ENCODE measurements at places on chromosomes 1 and 21. TPM values are rescaled to one million over a fixed set of nuclear protein-coding genes. Genes with fewer than 3 reads are reported as not detected.

DNA sequence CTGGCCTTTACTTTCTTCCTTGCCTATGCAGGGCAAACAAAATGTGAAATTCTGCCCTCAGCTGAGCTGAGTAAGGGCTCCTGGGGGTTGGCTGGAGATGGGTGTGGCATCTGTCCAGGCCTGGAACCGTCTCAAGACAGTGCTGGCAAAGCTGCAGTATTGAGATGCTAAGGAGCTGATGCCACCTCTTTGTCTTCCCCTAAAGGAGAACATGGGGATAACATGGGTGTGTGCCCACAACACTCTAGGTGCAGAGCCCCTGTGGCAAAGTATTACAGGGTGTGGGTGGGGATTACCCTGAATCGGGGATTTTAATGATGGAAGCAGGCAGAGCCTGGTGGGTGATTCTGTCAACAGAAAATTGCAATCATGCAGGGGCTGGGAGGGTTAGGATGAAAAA, 2.5 kb upstream of the ST3GAL3 start:
- DNase-seq = no peak

DNA sequence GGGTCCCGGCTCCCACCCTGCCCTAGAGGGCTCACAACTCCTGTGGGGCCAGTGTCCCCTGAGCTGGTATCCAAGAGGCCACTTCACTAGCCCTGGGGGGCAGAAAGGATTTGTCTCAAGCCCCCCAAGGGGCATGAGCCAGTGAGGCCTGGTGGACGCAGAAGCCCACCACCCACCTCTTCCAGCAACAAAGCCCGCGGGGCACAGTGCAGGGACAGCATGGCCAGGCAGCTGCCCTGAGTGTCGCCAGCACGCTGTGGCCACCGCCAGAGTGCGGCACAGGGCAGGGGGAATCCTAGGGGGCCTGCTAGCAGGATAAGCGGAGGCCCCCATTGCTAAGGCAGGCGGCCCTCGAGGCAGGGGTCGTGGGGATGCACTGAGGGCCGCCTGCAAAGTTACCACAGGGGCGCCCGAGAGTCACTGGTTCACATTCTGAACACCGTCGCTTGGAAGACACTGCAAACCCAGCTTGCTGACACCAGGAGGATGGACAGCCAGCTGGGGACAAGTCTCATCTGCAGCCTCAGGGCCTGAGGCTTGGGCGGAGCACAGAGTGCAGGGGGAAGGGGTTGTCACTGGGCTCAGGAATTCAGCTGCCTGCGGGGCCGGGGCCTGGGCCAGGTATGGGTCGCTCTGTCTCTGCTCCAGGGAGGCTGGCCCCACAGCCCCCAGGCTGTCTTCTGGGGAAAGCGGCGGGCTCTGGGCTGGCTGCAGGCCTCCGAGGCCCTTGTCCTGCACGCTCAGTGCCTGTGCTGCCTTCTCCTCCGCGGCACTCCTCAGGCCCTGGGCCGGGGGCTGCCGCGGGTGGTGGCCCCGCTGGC, 26.8 kb downstream of the SLC19A1 start:
- DNase-seq = no peak

GRCh38 chr1:36067871-36068270, 16.0 kb upstream of the TEKT2 start:
- DNase-seq = no peak

Gene RRP1
- 27.3 TPM for total RNA-seq

DNA sequence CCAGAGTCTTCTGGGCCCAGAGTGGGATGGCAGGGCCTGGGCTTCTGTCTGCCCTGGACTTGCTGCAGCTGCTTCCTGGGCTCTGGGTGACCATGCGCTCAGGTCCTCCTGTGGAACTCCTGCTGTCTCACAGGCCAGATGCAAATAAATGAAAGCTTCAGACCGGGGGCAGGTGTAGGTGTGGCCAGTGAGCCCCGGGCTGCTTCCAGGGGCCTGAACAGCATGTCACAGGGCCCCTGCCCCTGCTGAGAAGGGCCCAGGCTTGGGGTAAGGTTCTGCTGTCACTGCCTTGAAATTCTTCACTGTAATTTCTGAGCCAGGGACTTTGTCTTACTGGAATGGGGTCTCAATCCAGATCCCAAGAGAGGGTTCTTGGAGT, 2.5 kb upstream of the PKNOX1 start:
- DNase-seq = no peak

Gene ATP1A1
- total RNA-seq = 407 TPM

- no peak for DNase-seq
Observed at GRCh38 chr1:81833722-81834121, 33.0 kb downstream of the ADGRL2 start.

- no peak for DNase-seq
Observed at GRCh38 chr1:74505928-74506710, 6.3 kb downstream of the LRRC53 start.

Gene PRCC
- 38.7 TPM for total RNA-seq

Gene ARHGEF10L
- 61.4 TPM for total RNA-seq

DNA sequence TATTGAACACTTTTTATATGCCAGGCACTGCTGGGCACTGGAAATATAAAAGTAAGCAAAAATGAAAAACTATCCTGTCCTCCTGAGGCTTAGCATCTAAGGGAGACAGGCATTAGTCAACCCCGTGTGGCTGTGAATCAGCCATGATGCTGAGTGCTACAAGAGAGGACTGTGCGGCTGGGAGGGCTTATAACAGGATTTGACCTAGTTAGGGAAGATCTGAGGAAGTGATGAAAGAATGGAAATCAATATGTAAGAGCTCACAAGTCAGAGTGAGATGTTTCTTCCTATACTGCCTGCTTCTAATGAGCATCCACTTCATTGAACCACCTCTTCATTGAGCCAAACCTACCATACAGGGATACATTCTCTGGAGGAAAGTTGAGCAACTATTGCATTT, 15.1 kb downstream of the TRIM45 start:
- no peak for DNase-seq

Gene SERTAD4
- total RNA-seq = 15.1 TPM

Gene MYOG
- not detected for total RNA-seq

Gene VTCN1
- total RNA-seq = 1.9 TPM

DNA sequence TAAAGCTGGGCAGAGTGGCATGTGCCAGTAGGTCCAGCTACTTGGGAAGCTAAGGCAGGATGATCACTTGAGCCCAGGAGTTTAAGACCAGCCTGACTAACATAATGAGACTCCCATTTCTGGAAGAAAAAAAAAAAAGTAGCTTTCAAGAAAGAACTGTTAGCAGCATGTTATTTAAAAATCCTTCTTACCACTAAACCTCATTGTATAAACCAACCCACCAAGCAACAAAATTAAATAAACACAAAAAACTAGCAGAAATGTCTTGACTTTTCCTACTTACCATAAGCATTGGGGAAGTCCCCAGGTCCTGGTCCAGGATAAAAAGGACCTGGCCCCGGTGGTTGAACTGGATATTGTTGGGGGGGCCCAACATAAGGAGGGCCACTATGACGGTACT, 192.9 kb upstream of the HP1BP3 start:
- DNase-seq = no peak

DNA sequence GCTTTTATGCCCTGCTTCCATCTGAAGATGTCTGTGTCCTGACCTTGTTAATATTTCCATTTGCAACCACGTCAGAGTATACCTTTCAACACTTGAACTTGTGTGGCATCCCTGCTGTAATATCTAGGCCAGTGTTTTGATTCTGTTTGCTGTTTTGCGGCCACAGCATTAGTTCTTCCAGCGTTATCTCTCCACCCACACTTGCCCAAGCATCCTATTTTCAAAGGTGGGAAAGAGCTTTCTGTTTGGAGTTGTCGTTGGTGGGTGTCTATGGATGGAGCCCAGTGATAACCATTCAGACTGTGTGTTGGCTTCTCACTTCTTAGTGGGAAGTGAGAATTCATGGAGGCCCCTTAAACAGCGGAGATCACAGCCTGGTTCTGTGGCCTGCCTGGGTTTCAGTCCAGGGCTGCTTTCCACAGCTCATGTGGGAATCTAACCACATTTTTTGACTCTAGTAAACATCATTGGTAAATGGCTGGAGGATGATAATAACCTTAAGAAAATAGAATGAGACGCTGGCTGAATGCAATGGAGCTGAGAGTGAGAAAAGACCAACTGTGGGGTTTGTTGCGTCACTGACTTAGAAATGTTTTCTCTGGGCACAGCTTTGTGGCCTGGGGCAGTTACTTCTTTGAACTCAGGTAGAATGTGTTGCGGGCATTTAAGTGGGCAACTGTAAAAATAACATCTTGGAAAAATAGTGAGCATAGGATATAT, 7.6 kb downstream of the TENT5C start:
- DNase-seq = no peak

- DNase-seq = no peak
Observed at GRCh38 chr1:196209265-196209664, 399.0 kb downstream of the KCNT2 start.

Gene MKNK1
- total RNA-seq = 33.6 TPM

DNA sequence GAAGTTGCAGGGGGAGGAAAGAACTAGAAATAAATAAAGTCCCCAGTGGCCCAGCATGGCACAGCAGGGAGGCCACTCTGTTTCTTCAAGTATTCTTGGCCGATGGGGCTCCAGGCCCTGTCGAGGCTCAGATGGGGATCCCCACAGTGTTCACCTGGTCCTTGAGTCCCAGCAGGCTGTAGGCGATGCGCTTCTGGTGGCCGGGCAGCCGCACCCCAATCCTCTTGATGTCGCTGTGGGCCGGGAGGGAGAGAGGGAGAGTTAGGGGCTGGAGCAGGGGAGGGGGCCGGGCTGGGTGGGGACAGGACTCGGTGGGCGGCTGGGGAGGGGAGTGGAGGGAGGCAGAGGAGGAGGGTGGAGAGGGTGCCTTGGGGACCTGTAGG, 30.8 kb downstream of the EPHA2 start:
- no peak for DNase-seq

DNA sequence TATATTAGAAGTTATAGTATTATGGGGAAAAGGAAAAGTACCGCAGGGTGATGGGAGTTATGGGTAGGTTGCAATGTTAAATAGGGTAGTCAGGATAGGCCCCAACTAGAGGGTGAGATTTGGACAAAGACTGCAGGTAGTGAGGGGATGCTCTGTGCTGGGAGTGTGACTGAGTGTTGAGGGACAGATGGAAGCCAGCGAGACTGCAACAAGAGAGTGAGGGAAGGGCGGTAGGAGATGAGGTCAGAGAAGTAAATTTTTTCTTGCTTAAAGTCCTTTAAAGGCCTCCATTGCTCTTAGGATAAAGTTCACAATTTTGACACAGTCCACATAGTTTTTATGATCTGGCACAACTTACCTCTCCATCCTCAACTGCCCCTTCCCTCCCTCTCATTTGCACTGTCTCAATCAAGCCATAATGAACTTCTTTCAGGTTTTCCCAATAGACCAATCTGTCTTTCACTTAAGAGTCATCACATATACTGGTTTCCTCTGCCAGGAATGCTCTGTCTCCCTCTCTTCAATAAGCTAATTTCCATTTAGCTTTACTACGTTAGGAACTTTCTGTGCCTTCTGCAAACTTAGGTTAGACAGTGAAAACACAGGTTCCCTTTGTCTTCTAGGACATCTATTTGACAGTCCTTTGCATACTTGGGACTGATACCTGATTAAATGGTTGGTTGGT, 237.7 kb upstream of the CACYBP start:
- DNase-seq = no peak

DNA sequence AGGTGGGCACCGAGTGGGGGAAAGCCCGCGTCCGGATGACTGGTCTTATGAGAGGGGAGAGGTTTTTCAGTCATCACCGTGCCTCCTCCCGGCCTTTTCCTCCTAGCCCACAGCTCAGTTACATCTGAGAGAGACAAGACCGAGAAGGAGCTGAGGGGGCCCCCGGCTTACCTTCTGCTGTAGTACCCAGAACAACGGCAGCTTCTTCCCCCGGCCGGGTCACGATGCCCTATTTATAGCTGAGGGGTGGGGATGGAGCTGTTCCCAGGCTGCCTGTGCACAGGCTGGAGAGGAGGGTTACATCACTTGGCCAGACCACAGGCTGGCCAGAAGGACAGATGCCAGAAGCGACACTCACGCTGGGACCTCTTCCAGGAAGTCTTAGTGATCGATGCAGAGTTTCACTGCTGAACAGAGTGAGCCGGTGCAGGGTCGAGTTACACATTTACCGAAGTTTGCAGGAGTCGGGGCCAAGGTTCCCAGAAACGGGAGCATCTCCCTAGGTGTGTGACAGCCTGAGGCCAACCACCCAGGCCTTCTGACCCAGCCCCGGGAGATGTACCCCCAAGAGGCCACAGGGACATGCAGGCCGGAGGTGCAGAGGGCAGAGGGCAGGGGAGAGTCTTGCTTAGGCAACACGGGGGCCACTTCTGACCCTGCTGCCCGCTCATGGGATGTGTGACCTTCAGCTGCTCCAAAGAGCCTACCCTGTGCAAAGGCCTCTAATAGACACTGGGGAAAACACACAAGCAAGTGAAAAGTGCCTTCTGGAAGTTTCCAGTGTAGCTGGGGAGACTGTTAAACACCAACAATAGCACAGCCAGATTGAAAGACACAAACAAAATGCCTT, at the start of gene AGT:
Gene AGT (minus strand): TSS at position 208 of the 850 bp plus-strand sequence. CDS start 3,299 bp downstream, outside the sequence.
- DNase-seq = no peak

- no peak for DNase-seq
Observed at GRCh38 chr1:151574575-151575529, 34.7 kb downstream of the TUFT1 start.

DNA sequence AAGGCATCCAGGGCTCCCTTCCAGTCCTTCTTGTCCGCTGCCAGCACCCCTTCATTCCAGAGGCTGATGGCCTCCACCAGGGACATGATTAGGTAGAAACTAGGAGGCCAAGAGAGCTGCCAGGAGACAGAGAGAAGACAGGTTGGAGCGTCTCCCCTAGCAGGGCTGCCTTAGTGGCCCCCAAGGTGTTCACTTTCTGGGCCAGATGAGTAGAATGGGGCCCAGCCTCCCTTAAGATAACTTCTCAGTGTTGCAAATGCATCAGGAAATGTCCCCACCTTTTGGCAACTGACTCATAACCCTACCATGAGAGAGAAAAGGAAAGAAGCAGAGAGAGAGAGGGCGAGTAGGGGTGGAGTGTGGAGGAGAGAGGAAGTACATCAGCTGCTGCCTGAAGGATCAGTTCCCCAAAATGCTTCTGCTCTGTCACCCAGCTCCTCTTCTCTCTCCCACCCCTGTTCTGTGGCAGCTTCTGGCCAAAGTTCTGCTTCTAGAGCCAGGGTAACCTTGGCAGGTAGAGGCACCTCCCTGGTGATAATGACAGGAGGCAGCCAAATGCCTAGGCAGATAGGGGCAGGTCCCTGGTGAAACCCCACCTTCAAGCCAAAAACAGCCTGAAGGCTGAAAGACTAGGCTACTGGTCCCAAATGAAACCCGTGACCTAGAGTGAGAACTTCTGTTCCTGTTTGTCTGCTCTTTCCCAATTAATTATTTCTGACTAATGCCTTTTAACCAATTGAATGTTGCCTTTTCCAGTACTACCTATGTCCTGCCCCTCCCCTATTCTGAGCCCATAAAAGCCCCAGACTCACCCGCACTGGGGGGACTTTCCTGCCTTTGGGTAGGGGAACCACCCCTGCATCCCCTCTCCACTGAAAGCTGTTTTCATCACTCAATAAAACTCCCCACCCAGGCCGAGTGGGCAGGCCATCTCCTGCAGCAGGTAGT, at the start of gene NCF2:
Gene NCF2 (minus strand): TSS at position 216 of the 948 bp plus-strand sequence. CDS start 130 bp downstream, at position 86.
- DNase-seq = no peak

DNA sequence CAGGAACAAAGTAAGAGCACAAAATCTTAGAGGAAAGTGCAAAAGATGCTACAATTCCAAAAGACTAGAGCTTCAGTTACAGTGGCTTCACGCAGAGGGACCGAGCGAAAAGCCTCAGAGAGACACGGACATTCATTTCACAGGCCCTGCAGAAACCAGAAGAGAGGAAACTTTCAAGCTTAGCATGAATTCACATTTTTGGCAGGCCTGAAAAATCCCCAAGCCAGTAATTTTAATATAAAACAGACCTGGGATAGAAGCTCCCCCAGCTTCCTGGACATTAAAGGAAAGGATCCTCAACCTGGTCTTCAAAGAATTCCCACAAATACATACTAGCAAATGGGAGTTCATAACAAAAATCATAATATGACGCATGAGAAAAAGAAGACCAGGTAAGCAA, 66.2 kb downstream of the HSF2BP start:
- DNase-seq = no peak

Measured in esophagus squamous epithelium (tissue), 5 donors.